ENCODE measurements at places on chromosomes 2 and 18.

DNA sequence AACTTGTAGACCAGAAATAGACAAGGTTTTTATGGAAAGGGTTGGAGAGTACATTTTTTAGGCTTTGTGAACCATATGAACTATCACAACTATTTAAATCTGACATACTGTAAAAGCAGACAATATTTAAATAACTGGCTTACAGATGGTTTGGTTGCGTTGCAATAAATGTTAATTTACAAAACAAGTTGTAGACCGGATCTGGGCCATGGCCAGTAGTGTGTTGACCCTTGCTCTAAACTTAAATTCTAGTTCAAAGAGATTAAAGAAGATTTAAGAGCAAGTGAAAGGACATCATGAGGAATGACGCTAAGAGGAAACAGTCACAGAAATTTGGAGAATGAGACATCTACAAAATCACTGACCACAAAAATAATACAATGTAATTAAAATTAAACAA is 652.7 kb downstream of the DCDC2C start:
- no peak for DNase-seq

- DNase-seq: no peak
These were observed 1.5 kb upstream of the OST4 start for GRCh38 chr2:27072920-27073319.

GRCh38 chr2:28356095-28356911 is 36.4 kb upstream of the FOSL2 start:
- peak; percentile 95 for DNase-seq

DNA sequence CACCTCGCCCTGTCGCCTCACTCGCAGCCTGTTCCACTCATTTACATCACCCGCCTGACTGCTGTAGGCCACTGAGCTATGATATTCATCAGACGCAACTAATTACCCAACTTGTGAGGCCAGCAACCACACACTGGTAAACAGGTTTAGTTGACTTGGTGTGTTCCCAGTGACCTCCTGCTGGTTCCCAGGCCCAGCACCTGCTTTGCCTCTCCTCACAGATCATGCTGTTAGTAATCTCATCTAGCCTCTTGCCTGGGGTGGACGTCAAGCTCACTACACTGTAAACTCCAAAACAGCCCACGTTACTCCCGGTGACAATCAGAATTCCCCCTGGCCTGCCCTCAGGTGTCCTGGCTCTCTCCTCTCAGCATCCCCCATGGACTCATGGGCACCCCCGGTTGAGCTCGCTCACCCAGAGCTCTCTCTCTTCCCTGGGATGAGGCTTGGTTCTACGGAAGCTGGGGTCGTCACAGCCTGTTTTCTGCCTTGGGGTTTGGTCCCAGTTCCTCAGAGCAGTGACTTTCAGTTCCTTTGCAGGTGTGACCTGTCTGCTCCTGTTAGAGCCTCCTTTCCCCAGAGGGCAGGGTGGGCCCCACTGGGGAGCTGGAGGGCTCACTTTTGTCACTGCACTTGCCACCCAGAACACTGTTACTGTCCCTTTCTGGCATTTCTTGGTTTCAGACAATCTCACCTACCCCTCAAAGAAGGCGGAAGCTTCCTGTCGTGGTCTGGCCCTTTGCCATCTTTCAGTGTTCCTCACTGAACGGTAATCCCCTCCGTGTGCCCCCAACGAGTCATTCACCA is 40.3 kb downstream of the INPP5D start:
- DNase-seq: no peak

- DNase-seq: no peak
These were observed 40.8 kb upstream of the CYP1B1 start for GRCh38 chr2:38116762-38117161.

GRCh38 chr2:163709270-163709669 is 26.5 kb downstream of the FIGN start:
- DNase-seq: no peak

GRCh38 chr2:182240862-182241371 is 185.9 kb downstream of the PDE1A start:
- no peak for DNase-seq

DNA sequence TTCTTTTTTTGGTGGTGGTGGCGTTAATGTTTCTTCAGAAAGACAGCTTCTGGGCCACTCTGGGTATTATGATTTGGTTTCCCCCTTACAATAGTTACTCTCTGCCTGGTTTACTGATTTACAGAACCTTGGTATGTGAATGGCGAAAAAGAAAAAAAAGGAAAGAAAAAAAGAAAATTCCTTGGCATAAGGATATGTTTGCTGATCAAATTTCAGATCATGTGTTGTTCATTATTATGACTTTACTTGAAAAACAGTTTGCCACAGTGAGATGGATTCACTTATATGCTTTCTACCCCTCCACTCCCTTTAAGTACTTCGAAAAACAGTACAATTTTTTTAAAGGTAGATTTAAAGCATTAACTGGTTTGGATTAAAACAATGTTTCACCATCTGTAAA is 21.0 kb downstream of the BCL11A start:
- DNase-seq: no peak

DNA sequence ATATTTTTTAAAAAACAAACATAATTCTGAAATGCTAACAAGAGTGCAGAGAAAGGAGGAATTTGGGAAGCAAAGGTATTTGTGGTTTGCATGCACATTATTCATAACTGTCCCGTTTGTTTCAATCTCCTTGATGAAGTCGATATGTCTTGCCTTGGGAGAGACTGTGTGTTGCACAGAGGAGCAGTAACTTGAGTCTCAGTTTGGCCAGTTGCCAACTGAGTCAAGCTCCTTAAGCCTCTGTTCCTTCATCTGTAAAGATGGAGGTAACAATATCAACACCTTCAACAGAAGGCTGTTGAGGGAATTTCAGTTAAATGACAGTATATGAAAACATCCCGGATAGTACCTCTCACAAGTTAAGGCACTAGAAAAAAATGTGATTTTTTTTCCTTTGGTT is 226.2 kb downstream of the ASXL3 start:
- no peak for DNase-seq

- DNase-seq: no peak
These were observed 682 bp upstream of the LNPK start for GRCh38 chr2:176002688-176003210.

DNA sequence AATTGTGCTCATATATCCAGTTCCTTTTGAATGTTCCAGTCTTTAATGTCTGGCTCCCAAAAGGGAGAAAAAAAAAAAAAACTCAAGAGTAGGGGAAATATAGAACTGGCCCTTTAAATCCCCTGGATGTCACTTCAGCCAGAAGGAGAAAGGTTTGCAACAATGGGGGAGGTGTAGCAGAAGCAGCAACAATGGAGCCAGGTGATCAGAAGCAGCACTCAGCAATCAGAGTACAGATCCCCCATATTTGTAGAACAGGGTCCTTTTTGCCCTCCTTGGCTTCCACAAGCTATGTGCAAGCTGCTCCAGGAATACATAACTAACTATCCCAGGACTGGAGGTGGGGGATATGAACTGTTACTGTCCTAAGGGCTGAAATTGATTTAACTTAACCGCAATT is 25.8 kb upstream of the ZNF397 start:
- no peak for DNase-seq

DNA sequence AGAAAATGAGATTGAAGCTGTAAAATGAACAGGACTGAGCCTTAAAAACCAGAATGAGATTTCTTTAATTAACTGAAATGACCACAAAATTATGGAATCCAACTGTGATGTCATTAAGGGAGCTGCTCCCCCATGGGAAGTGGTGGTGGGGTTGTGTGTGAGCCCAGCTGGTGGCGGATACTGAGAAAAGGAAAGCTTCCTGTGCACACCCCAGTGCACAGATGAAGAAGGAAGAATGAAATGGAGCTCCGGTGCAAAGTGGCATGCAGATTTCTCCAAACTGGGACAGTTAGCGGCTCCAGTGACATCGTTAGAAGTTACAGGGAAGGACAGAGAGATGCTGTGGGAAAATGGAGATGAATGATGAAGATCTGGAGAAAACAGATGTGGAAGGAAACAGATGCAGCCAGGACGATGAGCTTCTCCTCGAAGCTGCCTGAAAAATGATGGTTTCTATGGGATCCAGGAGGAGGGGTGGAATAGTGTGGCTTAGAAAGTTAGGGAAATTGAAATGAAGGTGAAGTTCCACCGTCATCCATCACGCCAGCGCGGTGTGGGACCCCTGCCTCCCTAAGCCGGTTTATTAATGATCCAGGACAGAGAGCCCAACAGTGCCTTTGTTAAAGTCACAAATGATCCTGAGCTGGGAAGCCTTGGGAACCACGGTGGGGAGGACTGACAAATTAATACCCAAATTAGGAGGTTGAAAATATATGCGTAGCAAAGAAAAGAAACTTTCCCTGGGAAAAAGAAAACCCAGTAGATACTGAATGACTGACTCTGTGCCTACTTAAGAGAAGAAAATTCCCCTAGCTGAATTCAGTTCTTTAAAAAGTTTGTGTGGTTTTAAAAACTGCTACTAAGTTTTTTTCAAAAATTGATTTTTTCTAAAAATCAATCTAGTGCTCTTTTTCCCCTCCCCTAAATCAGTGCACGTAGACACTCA is 77.2 kb downstream of the TSN start:
- DNase-seq: no peak

DNA sequence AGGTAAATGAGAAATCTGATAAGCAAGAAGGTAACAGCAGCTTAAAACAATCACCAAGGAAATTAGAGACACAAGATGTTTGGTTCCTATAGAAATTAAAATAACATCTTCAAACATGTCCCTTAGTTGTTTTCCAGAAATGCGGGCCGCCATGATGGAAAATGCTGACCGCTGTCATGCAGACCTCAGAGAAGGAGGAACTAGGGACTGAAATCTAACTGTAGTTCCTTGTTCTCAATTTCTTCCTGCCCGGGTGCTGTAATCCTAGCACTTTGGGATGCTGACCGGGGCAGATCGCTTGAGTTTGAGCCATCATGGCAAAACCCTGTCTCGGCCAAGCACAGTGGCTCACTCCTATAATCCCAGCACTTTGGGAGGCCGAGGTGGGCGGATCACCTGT is 51.1 kb downstream of the TEX51 start:
- no peak for DNase-seq

DNA sequence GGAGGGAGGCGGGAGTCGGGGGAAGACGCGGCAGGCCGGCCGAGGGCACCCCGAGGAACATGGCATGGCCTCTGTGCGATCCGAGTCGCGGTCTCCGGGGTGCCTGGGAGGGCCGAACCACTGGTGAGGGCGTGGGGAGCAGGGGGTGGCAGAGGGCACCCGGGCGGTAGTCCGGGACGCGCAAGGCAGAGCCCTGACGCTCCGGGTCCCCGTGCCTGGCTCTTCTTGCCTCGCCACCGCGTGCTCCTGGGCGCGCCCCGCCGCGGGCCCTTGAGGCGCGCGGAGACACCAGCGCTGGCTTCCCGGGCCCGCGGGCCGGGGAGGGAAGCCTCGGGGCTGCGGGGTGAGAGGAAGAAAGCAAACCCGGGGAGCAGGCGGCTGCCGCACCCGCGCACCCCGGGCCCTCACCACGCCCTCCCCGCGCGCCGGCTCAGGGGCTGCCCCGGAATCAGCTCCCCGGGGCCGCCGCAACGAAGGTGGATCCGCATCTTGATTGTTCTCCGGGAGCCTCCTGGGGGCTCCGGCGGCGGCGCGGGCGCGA is 4.3 kb downstream of the SOX11 start:
- DNase-seq: no peak

DNA sequence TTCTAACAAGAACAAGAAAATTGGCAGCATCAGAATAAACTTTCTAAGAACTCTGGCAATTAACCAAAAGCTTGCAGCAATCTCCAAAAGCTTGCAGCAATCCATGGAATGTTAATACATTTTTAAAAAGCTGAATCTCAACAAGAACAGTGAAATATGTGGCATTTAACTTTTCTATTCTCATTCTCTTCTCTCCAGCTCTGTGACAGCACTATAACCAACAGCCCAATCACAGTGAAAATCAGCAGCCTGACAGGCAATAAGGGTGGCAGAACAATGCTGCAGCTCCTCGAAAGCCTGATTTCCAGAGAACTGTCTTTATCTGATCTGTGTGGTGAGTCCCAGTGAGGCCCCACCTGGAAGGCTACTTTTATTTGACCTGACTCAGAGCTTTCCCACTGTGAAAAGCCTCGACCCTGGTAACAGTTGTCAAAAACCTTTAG is 60.0 kb downstream of the TMEM131 start:
- DNase-seq: no peak

DNA sequence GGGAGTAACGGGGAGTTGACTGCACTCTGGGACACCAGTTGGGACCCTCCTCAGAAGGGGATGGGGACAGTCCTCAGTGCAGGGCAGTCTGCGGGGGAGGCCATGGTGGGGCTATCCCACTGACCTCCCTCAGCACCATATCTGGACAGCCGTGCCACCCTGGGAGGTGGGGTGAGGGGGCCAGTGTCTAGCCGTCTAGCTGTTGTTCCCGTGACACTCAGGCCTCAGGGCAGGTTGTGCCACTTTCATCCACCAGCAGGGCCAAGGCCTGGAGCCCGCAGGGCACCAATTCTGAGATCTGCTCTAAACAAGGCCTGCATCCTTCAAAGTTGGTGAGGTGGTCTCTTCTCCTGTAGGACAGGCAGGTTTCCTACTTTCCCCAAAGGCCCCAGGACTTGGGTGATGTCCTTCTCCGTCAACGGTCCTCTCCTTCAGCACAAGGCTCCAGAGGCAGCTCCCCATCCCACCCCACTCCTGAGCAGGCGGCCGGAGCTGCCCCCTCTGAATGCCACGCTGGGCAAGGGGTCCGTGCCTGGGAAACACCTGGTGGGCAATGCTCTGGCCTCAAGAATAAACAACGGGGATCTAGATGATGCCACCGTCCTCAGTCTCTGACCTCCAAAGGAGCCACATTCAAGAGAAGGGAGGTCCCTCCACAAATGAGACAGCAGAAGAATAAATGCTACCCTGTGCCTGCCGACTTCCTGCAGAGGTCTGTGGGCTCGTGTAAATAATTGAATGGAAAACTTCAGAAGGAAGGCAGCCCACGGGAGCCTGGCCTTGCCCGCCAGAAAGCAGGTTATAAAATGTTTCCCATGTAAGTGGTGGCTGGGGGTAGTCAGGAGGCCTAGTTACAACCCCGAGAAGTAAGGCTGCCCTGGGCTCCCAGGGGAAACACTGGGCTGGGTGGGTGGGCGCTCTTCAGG is 42.8 kb upstream of the PTMA start:
- DNase-seq: peak; percentile 61

- DNase-seq: no peak
These were observed 301.1 kb downstream of the PIK3C3 start for GRCh38 chr18:42255908-42256765.

GRCh38 chr2:177796011-177796410 is 276.6 kb downstream of the PDE11A start:
- no peak for DNase-seq

DNA sequence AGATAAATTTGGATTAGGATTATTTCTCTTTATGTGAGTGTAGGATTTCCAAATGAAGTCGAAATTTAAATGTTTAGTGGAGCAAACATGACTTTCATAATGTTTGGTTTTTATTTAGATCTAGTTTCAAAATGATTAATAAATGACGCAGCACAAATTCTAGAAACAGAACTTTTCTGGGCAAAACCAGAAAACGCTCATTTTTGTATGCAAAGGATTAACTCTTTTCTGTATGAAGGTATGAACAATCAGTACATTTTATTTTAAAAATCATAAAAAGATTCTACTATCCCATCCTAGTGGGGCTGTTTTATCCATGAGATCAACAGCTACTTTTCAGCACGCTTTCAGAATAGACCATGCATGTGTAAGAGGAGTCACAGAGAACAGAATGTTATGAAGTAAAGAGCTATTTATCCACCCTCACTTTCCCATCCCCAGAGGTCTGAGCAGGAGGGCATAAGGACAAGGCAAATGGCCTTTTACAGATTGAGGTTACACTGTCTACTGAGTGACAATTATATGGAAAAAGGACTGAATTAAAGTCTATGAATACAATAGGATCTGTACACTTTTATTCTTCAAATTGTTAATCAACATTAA is 270.8 kb downstream of the ZEB2 start:
- DNase-seq: no peak

- peak; percentile 86 for DNase-seq
These were observed 498 bp downstream of the TGOLN2 start for GRCh38 chr2:85327160-85327821.
